ENCODE measurements at places on chromosomes 16 and 17.

DNA sequence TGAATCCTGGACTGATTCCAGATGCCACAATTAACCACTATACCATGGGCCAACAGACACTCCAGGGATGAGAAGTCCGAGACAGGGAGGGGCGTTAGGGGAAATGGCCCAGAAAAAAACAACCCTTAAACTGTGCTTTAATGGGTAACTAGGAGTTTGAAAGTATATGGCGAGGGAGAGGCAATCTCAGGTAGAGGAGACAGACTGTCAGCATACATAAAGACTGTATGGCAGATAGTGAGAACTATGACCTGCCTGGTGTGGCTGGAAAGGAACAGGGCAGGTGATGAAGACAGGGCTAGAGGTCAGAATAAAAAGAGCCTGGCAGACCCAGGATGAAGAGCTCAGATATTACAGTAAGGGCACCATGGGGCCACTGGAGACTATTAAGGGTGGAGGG lies 8.1 kb downstream of the ZZEF1 start:
- no peak for DNase-seq

GRCh38 chr17:73141411-73141810 lies 23.4 kb upstream of the SSTR2 start:
- no peak for DNase-seq

DNA sequence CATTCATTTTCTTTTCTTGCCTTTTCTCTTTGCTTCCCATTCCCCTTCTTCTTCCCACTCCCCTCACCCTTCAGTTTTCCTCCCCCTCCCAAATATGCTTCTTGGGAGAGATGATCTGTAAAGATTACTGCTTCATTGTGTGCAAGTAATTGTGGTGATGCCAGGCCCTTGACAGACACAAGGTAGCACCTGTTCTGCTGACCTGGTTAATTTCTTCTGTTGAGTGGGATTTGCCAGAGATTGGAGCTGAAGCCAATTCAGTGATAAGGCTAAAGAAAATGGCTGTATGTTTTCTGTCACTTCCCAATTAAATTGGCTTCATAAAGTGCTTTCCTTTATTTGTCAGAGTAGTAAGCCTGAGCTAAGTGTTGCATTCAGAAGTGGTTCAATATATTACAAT lies 44.5 kb downstream of the AATF start:
- no peak for DNase-seq

DNA sequence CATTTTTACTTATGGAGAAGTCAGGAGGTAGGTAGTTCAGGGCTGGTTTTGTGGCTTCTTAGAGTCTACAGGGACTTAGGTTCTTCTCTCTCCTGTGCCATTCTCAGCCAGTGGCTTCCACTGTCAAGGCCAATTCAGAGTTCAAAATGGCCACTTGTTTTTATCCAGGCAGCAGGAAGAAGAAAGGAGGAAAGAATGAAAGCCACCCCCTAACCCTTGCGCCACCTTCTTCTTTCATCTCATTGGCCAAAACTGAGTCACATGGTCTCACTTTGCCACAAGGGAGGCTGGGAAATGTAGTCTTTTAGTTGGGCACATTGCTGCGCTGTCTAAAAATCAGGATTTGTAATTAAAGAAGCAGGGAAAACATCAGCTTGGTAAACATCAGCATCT lies 60.8 kb upstream of the MED9 start:
- DNase-seq = peak; percentile 79

- DNase-seq = no peak
Observed at GRCh38 chr17:2403044-2403443, 2.2 kb upstream of the MNT start.

DNA sequence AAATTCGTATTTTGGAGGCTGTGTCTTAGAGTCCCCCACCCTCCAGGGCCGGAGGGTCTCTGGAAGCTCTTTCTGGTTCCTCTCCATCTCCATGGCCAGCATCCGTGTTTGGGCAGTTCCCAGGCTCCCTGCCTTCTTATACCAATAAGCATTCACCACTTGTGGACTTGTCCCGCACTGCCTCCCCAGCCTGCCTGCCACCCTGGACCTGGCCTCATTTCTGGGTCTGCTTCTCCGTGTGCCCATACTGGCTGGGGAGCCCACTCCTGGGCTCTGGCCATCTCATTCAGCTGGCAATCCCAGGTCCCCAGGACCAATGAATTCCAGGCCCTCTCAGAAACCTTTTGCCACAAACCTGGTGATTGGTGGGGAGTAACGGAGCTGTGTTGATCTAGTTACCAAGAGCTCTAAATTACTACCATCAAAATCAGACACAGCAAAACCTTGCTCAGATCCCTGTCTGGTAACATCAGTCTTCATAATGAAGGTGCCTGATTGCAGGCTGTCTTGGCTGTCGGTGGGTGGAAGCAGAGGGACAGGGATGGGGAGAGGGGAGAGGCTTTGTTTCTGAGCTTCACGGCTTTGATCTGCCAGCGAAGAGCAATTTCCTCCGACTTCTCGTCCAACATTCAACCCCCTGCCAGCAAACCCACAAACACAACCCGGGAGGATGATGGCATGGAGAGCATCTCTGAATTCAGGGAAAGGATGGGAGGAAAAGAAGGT lies 27.7 kb upstream of the CRHR1 start:
- DNase-seq = no peak

DNA sequence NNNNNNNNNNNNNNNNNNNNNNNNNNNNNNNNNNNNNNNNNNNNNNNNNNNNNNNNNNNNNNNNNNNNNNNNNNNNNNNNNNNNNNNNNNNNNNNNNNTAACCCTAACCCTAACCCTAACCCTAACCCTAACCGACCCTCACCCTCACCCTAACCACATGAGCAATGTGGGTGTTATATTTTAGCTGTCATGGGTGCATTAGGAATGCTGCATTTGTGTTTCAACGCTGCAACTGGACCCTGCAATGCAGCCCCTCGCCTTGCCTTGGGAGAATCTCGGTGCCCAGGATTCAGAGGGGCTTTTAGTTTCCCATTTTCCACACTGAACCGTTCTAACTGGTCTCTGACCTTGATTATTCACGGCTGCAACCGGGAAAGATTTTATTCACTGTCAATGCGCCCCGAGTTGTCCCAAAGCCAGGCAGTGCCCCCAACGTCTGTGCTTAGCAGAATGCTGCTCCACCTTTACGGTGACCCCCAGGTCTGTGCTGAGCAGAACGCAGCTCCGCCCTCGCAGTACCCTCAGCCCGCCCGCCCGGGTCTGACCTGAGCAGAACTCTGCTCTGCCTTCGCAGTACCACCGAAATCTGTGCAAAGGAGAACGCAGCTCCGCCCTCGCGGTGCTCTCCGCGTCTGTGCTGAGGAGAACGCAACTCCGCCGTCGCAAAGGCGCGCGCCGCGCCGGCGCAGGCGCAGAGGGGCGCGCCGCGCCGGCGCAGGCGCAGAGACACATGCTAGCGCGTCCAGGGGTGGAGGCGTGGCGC lies 43.3 kb downstream of the POLR3K start:
- no peak for DNase-seq

DNA sequence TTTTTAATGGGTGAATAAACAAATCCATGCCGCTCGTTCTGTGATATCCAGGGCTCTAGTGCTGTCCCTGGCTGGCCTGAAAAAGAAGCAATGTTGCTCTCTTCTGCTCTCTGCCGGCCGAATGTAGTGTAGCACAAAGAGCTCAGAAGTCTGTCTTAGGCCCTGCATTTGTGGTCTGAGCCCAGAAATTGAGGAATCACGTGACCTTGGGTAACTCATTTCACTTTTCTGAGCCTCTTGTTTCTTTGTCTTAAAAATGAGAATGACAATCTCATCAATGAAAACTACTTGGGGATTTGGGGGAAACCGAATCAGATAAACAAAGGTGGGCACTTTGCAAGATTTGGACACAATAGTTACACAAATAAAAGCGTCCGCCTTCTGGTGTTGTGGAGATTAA lies 381.6 kb upstream of the ASIC2 start:
- DNase-seq = peak; percentile 27

- DNase-seq = no peak
Observed at GRCh38 chr17:21387616-21388015, 11.5 kb downstream of the KCNJ12 start.

- DNase-seq = no peak
Observed at GRCh38 chr16:5619304-5619703, 521.7 kb upstream of the EEF2KMT start.

GRCh38 chr17:69723741-69724140 lies 309.2 kb downstream of the MAP2K6 start:
- DNase-seq = no peak

DNA sequence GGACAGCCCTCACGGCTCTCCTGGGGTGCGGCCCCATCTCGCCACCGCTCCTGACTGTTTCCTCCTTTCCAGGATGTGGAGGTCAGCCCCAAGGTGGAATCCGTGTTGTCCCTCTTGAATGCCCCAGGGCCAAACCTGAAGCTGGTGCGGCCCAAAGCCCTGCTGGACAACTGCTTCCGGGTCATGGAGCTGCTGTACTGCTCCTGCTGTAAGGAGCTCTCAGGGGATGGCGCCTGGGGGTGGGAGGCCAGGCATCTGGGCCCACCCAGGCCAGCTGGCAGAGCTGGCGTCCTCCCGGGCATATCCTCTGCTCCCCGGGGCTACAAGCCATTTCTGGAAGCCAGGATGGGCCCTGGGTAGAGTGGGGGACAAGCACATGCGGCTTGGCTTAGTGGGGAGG lies 13.2 kb downstream of the IL34 start:
- no peak for DNase-seq

GRCh38 chr16:69619514-69619913 lies 53.7 kb downstream of the NFAT5 start:
- DNase-seq = no peak

GRCh38 chr16:22900863-22901262 lies 86.9 kb downstream of the HS3ST2 start:
- DNase-seq = no peak

DNA sequence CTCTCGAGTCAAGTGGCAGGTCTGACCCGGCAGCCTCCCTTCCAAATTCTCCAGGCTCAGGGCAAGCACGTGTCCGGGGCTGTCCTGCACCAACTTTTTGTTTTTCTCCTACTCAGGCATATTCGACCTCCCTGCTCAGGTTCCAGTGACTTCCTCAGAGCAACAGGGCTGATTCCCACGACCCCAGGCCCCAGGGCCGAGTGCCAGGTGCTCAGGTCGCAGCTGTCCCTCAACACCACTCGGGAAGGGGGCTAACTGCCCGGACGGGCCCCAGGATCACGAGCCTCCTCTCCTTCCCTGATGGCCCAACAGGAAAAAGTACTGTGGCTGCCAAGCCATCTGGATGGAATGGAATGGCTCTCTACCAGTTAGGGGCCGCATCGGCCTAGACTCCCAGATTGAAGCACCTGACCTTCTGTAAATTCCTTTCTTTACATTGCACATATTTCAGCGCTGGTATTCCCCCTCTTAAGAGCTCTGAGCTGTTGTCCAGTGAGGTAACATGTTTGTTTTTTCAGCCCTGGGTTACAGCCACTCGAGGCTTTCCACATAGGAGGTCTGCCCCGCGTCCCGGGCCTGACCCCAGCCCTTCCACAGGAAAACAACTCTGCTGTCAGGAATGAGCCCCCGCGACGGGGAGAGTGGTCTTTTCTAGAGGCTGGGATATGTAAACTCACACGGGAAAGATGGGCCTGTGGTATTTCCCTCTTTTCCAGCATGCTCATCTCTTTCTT lies 25.0 kb downstream of the NXN start:
- no peak for DNase-seq

GRCh38 chr17:60729854-60730253 lies 52.2 kb downstream of the BCAS3 start:
- no peak for DNase-seq

DNA sequence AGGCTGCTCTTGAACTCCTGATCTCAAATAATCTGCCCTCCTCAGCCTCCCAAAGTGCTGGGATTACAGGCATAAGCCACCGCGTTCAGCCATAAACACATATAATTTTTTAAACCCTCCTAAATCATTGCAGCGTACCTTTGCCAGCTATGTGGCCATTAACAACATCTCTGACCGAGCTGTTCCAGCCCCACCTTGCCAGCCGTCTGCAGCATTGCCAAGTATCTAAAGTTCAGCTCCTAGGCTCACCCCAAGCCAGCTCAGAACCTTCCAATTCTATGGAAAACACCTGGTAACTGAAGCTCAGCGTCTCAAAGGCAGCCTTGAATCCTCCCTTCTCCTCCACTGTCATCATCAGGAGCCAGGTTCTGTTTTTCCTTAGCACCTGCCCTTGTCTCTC lies 5.1 kb upstream of the MEIOB start:
- no peak for DNase-seq

DNA sequence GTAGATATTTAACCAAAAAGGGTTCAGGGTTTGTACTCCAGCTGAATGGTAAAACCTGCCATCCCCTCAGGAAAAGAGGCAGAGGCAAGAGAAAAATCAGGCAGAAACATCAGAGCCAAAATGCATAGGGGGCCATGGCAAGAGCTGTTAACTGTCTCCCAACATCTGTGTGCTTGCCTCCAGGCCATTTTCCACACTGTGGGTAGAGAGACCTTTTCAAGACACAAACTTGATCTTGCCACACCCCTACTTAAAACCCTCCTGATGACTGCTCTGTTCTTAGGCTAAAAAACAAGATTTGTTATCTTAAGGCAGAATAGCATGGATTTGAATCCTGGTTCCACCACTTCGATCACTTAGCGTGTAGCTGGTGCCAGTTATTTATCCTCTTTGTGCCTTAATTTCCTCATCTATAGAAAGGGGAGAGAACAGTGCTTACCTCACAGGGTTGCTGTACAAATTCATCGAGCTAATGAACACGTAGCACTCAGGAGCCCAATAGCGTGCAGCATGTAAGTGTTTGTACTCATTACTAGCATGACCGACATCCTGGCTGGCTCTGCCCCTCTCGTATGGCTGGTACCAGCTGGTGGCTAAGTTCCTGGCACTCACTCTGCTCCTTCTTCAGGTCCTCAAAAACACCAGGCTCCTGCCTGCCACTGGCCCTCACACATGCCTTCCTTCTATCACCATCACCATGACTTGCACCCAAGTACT lies 25.8 kb downstream of the STAT3 start:
- no peak for DNase-seq

- DNase-seq = no peak
Observed at GRCh38 chr16:77705351-77705750, 17.0 kb upstream of the NUDT7 start.

DNA sequence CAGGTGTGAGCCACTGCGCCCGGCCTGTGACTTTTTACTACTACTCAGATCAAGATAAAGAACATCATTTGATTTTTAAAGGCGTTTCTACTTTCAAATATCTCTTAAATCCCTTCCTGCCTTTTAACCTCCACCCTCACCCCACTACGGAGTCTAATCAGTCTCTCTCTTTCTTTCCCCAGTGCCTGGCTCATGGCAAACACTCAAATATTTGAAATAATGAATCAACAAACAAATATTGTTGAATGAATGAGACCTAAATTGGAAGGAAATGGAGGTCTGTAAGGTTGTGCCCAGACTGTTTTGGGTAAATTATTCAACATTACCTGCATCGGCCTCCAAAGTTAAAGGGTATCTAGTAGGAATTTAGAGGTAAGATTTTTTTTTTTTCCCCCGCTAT lies 14.7 kb downstream of the COPZ2 start:
- no peak for DNase-seq

- DNase-seq = no peak
Observed at GRCh38 chr17:43619705-43620104, 42.0 kb downstream of the MEOX1 start.
